Hematopoietic multipotent progenitor cell treated with erythropoietin and hydrocortisone succinate and interleukin-3 and kit ligand, for 4 days (in vitro differentiated cells): ENCODE measurements at places on chromosomes 4 and X.

- DNase-seq = no peak
Observed at GRCh38 chr4:169440446-169440845, 169.7 kb upstream of the SH3RF1 start.

- peak; percentile 19 for DNase-seq
Observed at GRCh38 chrX:135410861-135411627, 10.7 kb upstream of the SMIM10L2A start.

DNA sequence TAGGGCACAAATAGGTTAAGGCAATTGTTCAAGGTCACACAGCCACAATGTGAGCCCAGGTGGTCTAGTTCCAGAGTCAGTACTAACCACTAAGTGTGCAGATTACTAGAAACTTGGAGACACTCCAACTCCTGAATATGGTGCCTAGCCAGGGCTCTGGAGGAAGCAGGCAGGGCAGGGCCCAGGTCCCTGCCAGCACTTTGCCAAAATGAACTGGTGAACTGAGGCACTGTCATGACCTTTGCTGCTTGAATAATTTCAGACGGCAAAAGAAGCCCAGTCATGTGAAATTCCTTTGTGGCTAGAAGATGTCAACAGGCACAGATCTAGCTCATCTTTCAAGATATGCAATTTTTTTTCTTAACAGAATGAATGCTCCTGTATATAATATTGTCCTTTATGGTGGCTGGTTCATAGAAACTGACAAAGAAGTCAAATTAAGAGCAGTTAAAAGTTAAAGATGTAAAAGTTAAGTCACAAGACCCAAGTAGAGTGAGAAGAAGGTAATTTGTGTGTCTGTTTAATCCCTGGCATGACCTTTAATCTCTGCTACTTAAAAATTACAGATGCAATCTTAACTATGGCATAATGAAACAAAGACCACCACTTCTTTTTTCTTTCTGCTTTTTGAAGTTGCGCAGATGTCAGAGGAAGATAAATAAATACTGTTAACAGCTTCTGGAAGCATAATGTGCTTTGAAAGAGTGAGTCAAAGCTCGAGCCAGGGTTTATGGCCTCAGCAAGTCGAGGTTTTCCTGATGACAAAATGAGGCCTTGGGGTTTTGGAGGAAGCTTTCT, 54.1 kb downstream of the SHROOM3 start:
- DNase-seq = no peak

- DNase-seq = peak; percentile 71
Observed at GRCh38 chr4:75432683-75433082, 81.5 kb downstream of the RCHY1 start.

GRCh38 chr4:8728536-8729407, 136.2 kb downstream of the CPZ start:
- no peak for DNase-seq

DNA sequence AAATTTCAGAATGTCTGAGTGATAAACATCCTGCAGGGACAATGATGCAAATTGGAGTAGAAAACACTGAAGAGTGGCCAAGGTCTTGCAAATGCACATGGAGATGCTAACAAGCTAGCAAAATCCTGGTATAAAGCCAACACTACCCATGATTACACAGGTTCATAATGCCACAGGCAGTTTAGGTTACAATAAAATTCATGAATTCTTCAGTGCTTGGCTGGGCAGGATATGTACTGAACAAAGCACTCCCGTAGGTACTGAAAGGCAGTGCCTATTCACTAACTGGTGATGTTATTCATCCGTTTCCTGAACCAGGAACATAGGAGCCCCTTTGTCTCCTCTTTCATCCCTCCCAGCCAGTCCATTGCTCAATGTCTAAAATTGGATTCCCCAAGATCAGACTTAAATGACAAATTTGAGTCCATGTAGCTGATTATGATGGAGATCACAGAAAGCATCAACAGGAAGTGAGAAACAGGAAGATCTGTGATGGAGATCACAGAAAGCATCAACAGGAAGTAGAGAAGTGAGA, 244.5 kb downstream of the DMD start:
- DNase-seq = no peak

GRCh38 chr4:79898055-79898454, 175.0 kb downstream of the ANTXR2 start:
- no peak for DNase-seq

DNA sequence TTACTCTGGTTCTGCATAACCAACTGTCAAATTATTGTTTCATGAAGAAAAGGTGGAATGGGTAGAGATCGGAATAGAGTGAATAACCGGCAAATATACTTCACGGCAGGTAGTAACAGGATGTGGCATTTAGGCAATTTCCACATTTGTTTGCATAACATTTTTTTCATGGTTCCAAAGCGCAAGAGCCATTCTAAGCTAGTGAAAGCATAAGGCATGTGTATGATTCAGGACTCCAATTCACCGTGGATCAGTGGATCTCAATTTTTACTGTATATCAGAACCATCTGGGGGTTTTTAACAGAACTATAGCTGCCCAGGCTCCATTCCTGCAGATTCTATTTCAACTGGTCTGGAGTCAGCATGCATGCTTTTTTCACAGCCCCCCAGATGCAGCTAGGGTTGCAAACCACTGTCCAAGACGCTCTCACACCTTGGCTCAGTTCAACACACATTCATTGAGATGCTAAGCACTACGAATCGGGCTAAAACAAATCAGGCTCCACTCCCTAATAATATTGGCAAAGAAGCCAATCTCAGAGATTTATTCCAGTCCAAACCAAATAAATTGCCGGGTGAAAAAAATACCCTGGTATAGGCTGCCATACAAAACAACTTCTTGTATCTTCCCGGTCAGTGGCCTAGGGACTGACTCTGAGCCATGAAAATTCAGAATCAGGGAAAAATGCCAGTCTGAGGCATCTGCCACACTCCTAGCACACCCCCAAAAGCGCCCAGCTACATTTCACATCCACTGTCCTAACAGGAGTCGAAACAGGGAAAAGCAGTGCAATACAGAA, 30.0 kb downstream of the AFAP1 start:
- DNase-seq = no peak

- DNase-seq = no peak
Observed at GRCh38 chr4:7390906-7391636, 43.7 kb downstream of the PSAPL1 start.

DNA sequence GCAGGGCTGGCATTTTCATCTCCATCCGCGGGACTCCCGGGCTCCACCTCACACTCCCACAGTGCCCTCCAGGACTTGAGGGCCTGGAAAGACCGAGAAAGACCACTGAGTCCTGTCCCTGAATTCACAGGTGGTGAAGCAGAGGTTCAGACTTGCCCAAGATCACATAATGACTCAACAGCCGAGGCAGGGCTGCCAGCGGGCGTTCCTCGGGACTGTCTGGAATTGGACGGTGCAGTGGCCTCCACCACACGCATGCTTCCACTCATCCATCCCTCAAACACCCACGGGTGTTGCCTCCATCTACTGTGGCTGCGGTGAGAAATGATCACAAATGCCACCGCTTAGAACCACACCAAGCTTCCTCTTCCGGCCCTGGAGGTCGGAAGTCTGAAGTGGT, 6.9 kb upstream of the ADRA2C start:
- DNase-seq = no peak

GRCh38 chr4:6732441-6733357, 16.7 kb downstream of the BLOC1S4 start:
- peak; percentile 87 for DNase-seq

GRCh38 chr4:48247142-48247877, 22.3 kb downstream of the TEC start:
- peak; percentile 86 for DNase-seq

DNA sequence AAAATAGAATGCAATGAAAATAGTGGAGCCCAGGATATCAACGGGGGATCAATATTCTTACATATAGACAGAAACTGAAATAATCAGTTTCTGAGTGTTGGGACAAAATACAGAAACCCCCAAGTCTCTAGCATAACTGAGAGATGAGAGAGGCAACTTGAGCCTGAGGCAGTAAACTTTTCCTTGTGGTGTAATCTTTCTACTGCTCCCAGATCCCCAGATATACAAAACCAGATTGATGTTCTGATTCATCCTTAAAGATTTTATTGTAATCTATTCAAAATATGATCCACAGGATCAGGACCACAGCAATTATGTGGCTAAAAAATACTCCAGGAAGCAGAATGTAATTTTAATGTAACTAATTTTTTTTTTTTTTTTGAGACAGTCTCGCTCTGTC, 2282.6 kb downstream of the ARAP2 start:
- DNase-seq = no peak

DNA sequence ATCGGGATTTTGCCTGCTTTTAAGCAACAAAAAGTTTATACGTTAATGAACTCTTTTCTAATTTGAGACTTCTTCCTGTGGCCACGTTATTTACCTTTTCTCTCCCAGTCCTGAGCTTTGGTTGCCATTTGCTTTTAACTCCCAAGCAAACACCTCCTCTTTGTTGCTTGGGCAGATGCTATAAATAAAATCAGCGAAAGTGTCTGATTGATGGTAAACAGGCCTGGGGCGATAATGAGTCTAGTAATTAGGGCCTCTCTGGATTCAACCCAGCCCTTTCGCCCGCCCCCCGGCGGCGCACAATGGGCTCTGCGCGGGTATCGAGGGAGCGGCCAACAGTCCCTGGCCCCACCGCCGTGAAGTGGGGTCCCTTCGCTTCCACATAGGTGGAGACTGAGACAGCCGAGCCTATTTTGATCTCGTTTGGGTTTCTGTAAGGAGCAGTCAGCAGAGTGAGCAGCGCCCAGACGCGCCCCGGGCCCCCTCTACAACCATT, 790 bp downstream of the CLGN start:
- peak; percentile 75 for DNase-seq

DNA sequence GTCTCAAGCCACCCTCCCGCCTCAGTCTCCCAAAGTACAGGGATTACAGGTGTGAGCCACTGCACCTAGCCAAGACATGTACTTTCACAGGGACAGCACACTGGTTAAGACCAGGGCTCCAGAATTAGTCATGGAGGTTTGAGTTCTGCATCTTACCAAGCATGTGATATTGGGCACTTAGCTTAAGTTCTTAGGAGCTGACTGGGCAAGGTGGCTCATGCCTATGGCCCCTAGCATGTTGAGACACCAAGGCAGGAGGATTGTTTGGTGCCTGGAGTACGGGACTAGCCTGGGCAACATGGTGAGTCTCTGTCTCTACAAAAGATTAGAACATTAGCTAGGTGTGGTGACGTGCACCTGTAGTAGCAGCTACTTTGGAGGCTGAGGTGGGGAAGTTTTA, 2.6 kb upstream of the TMEM192 start:
- DNase-seq = no peak

DNA sequence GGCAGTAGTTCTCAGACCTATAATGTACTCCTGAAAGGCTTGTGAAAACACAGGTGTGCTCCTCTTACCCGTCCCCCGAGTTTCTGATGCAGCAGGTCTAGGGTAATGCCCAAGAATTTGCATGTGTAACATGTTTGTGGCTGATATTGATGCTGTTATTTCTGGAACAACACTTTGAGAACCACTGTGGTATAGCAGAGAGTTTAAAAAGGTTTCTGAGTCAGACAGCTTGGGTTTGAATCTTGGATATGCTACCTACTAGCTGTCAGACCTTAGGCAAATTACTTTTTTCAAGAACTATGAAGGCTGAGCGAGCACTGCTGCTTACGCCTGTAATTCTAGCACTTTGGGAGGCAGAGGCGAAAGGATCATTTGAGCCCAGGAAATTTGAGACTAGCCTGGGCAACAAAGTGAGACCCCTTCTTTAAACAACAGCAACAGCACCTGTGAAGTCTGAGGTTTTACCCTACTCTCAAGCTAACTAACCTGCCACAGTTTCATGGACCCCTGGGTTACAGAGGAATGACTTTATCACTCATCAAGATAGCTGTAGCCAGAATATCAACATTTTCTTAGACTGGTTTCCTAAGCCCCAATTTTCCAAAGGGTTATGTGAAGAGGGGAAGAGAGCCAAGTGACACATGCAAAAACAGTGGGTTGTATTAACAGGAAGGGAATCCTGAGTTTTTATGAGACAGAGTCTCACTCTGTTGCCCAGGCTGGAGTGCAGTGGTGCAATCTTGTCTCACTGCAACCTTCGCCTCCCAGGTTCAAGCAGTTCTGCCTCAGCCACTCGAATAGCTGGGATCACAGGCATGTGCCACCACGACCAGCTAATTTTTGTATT, 5.1 kb downstream of the AFF1 start:
- DNase-seq = no peak

DNA sequence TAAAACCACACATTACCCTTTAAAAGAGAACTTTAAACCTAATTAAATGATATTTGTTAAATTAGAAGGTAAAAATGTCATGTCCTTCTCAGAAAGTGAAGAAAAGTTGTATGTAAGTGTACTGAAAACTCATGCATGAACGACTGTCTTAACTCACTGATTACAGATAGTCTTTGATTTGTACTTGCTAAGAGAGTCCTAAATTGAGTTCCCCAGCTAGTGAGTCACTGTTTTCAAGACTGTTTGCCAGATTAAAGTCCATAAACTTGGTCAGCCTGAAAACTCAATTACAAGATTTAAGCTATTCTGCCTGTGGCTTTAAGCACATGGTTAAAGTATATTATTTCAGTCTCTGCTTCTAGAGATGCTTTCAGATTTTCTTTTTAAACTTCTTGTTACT, 124.9 kb upstream of the ZCCHC13 start:
- no peak for DNase-seq

- no peak for DNase-seq
Observed at GRCh38 chr4:71768123-71768522, 15.8 kb downstream of the GC start.

- DNase-seq = peak; percentile 69
Observed at GRCh38 chr4:180828455-180829018, 1414.7 kb upstream of the TENM3 start.

DNA sequence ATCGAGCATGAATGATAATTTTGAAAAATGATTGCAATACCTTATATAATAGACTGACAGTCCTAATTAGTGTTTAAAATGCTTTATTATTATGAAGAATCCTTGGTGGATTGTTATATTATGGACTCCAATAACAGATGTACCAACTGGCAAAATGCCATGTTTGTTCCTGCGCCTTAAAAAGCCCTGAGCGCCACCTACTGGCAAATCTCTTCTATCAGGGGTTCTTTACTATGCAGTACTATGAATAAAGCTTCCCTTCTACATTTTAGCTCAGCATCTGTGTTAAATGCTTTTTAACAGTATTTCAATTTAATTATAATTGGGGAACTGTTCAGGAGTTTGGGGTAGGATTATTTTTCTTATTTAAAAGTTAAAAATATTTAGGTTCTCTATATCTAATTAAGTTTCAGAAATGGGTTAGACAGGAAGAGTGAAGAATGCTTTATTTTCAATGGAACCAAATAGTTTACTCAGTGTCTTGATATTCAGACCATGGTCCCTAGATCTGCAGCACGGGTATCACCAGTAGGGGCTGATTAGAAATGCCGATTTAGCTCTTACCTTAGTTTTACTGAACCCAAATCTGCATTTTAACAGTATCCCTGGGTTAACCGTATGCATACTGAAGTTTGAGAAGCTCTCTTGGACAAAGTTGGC, 20.0 kb downstream of the CFAP97 start:
- peak; percentile 96 for DNase-seq

- no peak for DNase-seq
Observed at GRCh38 chr4:170157670-170158069, 67.9 kb upstream of the AADAT start.

DNA sequence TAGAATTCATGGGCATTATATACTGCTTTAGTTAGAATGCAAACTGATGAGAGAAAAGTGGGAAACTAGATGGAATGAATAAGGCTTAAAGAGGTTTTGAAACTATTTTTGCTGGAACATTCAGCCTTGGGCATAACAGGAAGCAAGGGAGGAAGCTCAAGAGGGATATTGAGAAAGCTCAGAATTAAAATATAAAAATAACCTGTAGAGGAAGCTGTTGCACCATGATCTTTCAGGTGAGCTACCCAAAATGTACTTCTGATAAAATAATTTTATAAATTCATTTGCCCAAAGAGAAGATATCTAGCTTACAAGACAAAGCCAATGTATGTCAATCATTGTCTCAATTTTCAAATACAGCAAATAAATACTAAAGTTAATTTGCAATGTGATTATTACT, 11.3 kb downstream of the GC start:
- DNase-seq = peak; percentile 5
